ENCODE measurements at places on chromosomes 13 and 19. TPM values are rescaled to one million over a fixed set of nuclear protein-coding genes. Genes with fewer than 3 reads are reported as not detected.

Gene TTC9B
- 0.61 TPM for total RNA-seq

Gene KIR2DL1
- total RNA-seq = not detected

Gene FAAP24
- 13.4 TPM for total RNA-seq

Gene LILRB3
- total RNA-seq = 0.39 TPM

Gene SIGLEC10
- 0.03 TPM for total RNA-seq

Gene PLK5
- total RNA-seq = not detected

Gene SHFL
- total RNA-seq = 7.4 TPM

Gene C19orf73
- total RNA-seq = 1.6 TPM

Gene PDCD5
- total RNA-seq = 467 TPM

Gene CGB3
- not detected for total RNA-seq

Gene BLOC1S3
- total RNA-seq = 32.6 TPM

Gene ZNF816
- total RNA-seq = 0.07 TPM

Gene TRPM4
- 9.3 TPM for total RNA-seq

Gene FFAR2
- total RNA-seq = 0.02 TPM

Gene PROZ
- total RNA-seq = not detected

Gene MIPEP
- 26.4 TPM for total RNA-seq

Gene N4BP2L1
- total RNA-seq = 0.48 TPM

Gene KASH5
- total RNA-seq = not detected

Gene PRTN3
- total RNA-seq = 0.43 TPM

Gene ADAMTSL5
- total RNA-seq = 3.8 TPM

Gene SHD
- total RNA-seq = 0.17 TPM

Gene LILRA5
- total RNA-seq = not detected

Gene ENOX1
- 1.9 TPM for total RNA-seq

Gene C19orf67
- not detected for total RNA-seq

Gene DENND1C
- total RNA-seq = 0.22 TPM

All from A549 treated with AZD2906 at 1 μM for 4 hours (cell line).